ENCODE measurements at places on chromosomes 2 and 18.

GRCh38 chr2:25960920-25961319, 21.4 kb downstream of the KIF3C start:
- peak; percentile 53 for DNase-seq

- no peak for DNase-seq
These were observed 80.7 kb downstream of the PDCL3 start for GRCh38 chr2:100643467-100643866.

- DNase-seq, result no peak
These were observed 51.8 kb downstream of the BIN1 start for GRCh38 chr2:127054996-127055785.

- DNase-seq, result no peak
These were observed 32.3 kb downstream of the EVA1A start for GRCh38 chr2:75528221-75528977.

DNA sequence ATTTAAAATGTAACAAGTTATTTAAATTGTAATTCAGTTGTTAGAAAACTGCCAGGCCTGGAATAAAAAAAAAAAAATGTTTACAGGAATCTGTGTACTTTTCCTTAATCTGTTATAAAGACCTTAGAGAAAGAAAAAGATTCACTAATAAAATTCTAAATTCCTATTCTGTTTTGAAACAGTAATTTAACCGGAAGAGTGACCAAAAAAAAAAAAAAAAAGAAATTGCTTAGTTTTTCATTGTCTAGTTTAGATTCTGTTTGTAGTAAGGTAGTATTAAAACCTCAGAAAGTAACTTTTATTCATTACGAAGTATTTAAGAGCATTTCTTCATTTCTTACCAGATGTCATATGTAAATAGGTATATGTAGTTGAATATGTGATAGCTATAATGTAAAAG, 2.5 kb downstream of the REL start:
- DNase-seq, result no peak

DNA sequence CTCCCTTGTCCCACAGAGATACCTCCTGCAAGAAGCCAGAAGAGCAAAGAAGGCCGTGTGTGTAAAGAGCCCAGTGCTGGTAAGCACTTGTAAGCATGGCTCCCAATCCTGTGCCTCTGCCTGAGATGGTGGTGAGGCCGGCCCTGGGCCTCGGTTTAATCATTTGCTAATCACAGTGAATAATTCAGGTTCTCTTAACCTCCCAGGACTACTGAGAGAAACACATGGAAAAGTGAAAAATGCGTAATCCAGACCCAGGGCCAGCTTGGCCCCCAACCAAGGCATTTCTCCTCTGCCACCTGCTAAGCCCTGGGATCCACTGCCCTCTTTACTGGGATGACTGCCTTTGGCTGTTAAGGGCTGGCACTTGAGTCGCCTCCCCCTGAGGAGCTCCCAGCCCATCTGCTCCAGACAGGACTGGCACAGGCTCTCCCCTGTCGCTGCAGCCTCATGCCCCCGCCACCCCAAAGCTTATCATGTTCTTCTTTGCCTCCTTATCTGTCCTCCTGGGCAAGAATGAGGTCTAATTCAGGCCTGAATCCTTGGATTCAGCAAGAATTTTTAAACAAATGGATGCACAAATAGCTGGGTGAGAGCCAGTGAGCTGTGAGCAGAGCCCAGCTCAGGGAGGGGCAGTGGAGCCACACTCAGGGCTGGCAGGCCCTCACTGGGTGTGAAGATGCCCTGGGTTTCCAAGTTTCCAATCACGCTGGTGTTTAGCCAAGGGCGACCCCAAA, 193.9 kb upstream of the HS6ST1 start:
- DNase-seq, result no peak

- DNase-seq, result no peak
These were observed 607 bp downstream of the LAMA3 start for GRCh38 chr18:23689616-23690504.

- DNase-seq, result no peak
These were observed 68.9 kb upstream of the NCK2 start for GRCh38 chr2:105675841-105676240.

- no peak for DNase-seq
These were observed 5.7 kb upstream of the GCFC2 start for GRCh38 chr2:75716406-75716805.
